Ammon's horn (tissue), 1 donor: ENCODE measurements at places on chromosomes 13 and 19.
A peak's percentile ranks its signal among the peaks of the same experiment; 100 is the strongest.

- DNase-seq, result no peak
Observed at GRCh38 chr19:46530636-46531035, 35.0 kb upstream of the PNMA8B start.

GRCh38 chr19:1155352-1156304 lies 18.4 kb downstream of the SBNO2 start:
- no peak for DNase-seq

DNA sequence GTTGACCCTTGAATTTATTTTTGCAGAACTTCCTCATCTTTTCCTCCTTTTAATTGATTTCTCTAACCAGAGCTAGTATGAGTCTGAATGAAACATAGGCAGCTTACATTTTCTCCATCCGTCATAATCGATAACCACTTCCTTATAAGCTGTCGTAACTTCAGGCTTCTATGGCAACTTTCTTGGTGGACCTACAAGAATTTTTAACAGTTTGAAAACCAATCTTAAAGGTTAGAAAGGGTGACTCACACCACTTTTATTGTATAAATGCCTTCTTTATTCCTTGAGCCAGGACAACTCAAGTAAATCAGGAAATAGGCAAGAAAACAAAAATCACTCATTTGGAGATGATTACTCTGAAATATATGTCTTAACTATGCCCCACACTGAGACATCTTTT lies 105.7 kb upstream of the KL start:
- DNase-seq, result no peak

GRCh38 chr19:46232029-46232428 lies 2.5 kb downstream of the IGFL1 start:
- no peak for DNase-seq

- DNase-seq, result no peak
Observed at GRCh38 chr19:51439021-51439465, 19.2 kb downstream of the SIGLEC8 start.

DNA sequence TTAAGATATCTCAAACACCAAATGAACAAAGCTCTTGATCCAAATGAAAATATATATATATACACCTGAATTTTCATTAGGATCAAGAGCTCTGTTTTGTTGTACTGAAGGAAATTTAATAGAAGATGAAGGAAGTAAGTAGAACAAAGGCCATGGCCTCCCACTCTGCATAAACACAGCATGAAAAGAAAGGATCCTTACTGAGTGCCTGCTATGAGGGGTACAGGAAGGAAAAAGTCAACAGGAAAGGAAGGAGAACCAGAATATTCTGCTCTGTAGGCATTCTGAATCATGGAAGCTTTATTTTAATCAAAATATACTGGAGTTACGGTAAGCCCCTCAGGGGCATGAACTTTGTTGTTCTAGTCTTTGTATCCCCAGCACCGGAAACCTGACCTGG lies 22.1 kb downstream of the TMTC4 start:
- no peak for DNase-seq

DNA sequence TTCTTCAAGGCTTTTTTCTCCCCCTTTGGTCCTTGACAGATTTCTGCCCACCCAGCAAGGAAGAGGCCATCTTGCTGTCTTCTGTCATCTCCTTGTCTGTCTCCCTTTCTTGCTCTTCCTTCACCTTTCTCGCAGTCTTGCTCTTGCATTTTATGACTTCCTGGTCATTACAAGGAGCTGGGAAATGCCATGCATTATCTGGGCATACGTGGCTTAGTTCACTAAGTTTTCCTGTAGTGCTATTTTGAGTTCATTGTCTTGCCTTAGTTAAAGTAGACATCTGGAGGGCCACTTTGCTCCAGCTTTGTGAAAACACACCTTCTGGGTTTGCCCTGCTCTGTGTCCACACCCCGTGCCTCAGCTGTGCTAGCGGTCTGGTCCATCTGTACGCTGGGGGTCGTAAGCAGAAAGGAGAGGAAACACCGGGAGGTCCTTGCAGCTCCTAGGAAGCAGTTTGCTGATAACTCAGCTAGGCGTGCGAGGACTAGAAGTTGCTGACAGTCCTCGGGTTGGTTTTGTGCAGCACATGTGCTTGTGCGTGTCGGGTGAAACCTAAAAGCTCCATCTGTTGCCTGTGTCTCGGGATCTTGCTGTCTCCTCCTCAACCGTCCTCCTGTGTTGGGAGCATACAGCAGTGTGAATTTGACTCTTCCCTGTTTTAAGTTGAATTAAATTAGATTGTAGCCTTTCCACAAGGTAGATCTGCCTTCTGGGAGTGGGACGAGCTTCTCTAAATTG lies 59.4 kb downstream of the ARHGEF7 start:
- peak; percentile 67 for DNase-seq

- no peak for DNase-seq
Observed at GRCh38 chr13:49146950-49147355, 73.2 kb upstream of the MLNR start.

GRCh38 chr13:75473468-75473867 lies 8.5 kb downstream of the TBC1D4 start:
- DNase-seq, result no peak

GRCh38 chr13:113848020-113848419 lies 15.9 kb downstream of the GAS6 start:
- no peak for DNase-seq

DNA sequence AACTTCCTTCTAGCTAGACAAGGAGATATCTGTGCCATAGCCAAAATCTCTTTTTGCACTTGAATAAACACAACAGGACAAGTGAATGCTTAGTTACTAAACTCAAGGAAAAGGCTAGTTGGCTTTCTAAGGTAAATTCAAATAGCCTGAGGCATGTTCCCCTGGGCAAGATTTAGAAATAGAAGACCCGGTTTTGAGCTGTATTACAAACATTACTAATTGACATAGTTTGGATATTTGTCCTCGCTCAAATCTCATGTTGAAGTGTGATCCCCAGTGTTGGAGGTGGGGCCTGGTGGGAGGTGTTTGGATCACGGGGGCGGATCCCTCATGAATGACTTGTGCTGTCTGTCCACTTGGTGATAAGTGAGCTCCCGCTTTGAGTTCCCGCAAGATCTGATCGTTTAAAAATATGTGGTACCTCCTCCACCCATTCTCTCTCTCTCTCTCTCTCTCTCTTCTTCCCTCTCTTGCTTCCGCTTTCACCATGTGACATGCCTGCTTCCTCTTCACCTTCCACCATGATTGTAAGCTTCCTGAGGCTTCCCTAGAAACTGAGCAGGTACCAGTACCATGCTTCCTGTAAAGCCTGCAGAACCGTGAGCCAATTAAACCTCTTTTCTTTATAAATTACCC lies 3.9 kb upstream of the KBTBD6 start:
- no peak for DNase-seq

- DNase-seq, result no peak
Observed at GRCh38 chr19:13507053-13507611, 853 bp upstream of the CACNA1A start.

DNA sequence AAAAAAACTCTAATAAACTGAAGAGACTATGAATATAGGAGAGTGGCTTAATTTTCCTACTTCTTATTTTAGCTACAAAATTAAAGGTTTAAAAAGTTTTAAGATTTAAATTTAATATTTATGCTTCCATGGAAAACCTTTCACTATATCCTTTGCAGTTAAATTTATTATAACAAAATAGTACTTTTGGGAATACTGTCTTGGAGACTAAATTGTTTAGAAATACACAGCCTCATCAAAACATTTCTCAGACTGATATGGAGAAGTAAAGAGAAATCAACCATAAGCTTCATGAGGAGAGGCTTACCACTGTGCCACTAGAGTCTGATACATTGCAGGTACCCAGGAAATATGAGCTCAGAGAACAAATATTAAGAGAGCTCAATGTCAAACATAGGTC lies 436.5 kb downstream of the KCTD12 start:
- DNase-seq, result no peak

DNA sequence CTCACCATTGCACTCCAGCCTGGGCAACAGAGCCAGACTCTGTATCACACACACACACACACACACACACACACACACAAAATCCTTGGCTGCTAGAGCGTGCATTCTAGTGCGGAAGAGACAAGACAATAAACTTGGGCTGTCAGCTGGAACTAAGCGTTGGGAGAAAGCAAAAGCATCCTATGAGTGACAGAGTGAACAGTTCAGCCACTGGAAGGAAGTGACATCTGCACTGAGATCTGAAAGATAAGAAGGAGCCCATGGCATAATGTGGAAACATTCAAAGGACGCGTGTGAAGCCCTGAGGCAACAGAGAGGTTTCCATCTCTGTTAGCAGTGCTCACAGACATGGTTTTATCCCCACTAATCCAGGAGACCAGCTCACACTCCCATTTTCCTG lies 3.5 kb upstream of the SLC1A5 start:
- no peak for DNase-seq

GRCh38 chr13:71632206-71632605 lies 234.8 kb downstream of the DACH1 start:
- no peak for DNase-seq

GRCh38 chr19:34734537-34735103 lies 577 bp downstream of the ZNF181 start:
- DNase-seq, result no peak
